ENCODE measurements at places on chromosomes 4 and X.

DNA sequence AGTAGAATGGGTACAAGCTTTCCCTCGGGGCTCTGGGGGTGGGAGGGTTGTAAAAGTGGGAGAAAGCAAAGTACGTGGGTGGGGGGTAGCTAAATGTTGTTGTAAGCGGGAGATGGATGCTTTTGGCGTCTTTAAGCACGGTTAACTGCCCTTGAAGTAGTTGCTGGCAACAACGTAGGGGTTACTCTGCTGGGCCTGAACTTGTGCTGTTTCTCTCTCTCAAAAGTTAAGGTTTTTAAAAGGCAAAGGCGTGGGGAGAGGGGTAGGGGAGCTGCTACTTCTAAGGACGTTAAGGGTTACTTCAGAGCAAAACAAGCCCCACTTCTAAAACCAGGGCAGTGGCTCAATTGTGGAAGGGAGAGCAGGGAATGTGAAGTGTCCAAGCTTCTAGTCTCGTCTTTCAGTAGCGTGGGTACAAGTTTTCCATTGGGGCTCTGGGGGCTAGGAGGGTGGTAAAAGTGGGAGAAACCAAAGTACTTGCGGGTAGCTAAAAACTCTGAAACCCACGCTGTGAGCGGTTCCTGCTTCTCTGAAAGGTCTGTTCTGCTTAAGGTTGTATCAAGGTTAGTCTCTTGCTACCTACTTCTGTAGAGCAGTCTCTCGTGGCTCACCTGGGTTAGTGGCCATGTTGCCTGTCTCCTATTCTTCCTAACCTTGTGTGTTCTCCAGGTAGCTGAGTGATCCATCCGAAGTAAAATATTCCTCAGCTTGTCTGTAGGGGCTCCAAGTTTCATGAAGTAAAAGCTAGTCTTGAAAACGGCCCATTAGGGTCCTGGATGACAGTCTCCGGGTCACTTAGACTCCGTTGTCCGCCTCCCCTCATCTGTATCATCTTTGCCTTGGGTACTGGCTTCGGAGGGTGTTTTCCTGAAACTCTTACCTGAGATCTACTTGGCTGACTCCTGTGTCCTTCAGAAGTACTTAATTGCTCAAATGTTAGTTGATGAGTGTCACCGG is 1.7 kb upstream of the WDR1 start:
- no peak for DNase-seq

DNA sequence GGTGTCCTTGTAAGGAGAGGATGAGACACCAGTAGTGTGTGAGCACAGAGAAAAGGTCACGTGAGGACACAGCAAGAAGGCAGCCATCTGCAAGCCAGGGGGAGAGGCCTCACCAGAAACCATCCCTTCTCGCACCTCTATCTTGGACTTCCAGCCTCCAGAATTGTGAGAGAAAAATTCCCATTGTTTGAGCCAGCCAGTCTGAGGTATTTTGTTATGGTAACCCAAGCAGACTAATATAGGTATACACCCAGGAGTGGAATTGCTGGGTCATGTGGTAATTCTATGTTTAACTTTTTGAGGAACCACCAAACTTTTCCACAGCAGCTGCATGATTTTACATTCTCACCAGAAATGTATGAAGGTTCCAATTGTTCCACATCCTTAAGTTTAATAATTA is 25.6 kb downstream of the ZDHHC9 start:
- DNase-seq: no peak

GRCh38 chr4:101326576-101326975 is 20.8 kb downstream of the PPP3CA start:
- no peak for DNase-seq

DNA sequence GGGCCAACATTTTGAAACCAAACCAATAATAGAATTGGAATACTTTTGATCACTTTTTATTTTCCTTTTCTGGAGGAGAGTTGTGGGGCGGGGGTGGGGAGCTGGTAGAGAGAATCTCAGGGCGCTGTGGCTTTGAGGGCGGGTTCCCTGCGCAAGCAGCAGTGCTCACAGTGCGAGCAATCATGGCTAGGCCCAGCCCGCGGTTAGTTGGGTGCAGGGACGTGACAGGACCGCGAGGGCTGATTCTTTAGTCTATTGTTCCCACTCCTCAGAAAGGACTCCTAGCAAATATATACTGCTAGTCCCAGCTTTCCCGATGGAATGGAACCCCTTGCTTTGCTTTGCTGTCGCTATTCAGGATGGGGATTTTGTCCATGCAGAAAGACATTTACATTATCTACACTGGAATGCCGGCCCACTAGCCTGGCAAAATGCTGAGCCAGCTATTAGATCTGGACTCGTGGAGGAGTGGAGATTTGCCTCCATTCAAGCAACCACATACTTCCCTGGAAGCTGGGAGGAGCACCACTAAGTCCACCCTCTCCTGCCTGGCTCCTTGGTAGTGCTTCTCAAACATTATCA is 23.9 kb upstream of the APLN start:
- DNase-seq: no peak

Measured in activated T-helper 1 cell treated with anti-CD3 and anti-CD28 coated beads, Interleukin-2, amount 50 U/mL, for 16 hours (primary cell).